Amygdala (tissue), 56 donors: ENCODE measurements at places on chromosomes 2 and 18.
A peak's percentile ranks its signal among the peaks of the same experiment; 100 is the strongest.

GRCh38 chr18:74795751-74796150 is 198.1 kb downstream of the ZNF407 start:
- no peak for DNase-seq

- DNase-seq: no peak
These were observed 617.3 kb upstream of the ZEB2 start for GRCh38 chr2:145137211-145137610.

DNA sequence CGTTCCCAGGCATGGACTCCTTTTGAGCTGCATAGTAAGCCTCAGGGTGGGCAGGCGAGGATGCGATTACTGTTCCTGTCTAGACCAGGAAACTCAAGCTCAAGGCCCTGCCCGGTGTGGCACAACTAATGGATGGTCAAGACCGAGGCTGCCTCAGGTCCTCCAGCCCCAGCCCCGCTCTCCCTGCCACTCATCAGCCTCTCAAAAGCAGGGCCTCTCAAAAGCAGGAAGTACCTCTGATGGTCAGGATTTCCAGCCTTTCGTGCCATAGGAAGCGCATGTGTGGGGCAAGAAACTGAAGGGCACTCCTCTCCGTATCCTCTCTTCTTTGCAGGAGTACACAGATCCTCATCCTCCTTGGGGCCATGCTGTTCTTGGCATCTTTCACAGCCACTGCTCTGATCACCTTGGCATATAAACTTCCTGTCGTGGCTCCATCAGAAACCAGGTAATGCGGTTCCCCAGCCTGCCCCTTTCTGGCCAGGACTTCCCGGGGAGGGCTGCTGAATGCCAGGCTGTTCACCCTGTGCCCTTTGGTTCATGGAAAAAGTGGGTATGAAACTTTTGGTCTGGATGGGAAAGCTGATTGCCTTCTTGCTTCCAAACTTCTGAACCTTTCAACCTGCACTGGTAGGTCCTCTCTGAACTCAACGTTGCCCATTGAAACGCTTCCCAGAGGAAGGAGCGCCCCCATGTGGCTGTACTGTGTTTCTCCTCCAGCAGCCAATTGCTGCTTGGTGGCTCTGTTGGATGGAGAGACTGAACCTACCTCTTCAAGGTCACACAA is 82.8 kb upstream of the SEC11C start:
- peak; percentile 70 for DNase-seq

DNA sequence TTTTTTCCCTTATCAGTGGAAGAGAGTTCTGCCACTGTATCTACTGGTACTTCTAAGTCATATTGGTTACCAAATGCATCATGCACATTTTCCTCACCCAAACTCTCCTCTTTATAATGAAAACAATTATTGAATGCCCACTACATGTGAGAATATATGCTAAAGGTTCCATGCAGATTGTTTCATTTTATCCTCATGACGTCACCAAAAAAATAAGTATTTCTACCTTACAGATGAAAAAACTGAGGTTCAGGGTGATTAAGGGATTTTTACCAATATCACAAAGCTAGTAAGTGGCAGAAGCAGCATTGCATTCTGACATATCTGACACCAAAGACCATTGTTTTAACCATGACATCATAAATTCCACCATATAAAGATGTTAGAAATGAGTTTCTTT is 51.9 kb upstream of the ZEB2 start:
- DNase-seq: no peak
